Hindlimb muscle (tissue), 1 donor: ENCODE measurements at places on chromosomes 11 and 22.
A peak's percentile ranks its signal among the peaks of the same experiment; 100 is the strongest.

GRCh38 chr22:46935506-46936377 lies 173.3 kb downstream of the TBC1D22A start:
- DNase-seq = no peak

DNA sequence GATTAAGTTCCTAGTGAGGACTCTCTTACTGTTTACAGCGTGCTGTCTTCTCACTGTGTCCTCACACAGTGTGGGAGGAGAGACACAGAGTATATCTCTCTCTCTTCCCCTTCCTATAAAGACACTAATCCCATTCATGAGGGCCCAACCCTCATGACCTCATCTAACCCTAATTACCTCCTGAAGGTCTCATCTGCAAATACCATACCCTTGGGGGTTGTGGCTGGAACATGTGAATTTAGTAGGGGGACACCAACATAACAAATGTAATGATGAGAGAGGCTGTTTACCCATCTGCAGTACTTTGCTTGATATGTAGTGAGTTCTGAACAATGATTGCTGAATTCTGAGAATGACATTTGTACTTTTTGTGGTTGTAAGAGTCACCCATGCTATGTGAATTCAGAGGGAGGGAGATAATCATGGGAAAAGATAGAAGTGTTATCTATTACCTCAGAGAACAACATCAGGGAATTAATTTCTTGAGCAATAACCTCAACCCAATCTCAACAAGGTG lies 4.9 kb upstream of the OR52W1 start:
- DNase-seq = no peak

- no peak for DNase-seq
These were observed 4.0 kb upstream of the MCAM start for GRCh38 chr11:119320776-119321524.

DNA sequence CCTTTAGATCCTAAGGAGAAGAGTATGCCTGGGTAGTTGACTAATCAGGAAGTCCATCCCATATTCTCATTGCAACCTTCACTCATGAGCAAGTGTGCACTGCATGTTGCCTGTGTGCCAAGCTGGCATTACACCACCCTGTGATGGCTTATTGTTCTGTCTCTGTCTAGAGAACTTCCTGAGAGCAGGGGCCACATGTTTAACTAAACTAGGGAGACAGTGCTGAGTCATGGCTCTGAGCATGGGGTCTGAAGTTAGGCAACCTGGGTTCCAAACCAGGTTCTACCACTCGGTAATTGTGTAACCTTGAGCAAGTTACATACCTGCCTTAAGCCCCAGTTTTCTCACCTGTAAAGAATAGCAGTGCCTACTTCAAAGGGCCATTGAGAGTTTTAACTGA lies 39.6 kb downstream of the CSNK2A3 start:
- no peak for DNase-seq

GRCh38 chr22:43711681-43712080 lies 100.4 kb downstream of the EFCAB6 start:
- DNase-seq = no peak

DNA sequence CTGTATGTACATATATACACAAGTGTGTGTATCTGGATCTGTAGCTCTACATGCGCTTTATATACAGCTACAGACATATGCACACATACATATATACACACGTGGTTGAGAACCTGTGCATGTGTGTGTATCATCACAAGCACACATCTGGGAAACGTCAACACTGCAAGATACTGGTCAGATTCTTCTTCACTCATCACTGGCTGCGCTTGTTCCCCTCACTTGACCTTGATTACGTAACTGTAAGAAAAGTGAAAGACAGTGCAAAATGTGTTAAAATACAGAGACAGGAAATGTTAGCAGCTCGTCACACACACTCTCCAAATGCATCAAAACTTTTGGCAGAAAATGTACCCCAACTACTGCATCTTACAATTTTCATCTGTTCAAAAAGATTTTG lies 51.9 kb upstream of the MN1 start:
- no peak for DNase-seq

- DNase-seq = no peak
These were observed 12.2 kb downstream of the TKFC start for GRCh38 chr11:61345170-61345610.

- peak; percentile 36 for DNase-seq
These were observed 2.6 kb upstream of the ME3 start for GRCh38 chr11:86675017-86675416.

GRCh38 chr11:100748153-100748552 lies 61.1 kb downstream of the ARHGAP42 start:
- DNase-seq = no peak

DNA sequence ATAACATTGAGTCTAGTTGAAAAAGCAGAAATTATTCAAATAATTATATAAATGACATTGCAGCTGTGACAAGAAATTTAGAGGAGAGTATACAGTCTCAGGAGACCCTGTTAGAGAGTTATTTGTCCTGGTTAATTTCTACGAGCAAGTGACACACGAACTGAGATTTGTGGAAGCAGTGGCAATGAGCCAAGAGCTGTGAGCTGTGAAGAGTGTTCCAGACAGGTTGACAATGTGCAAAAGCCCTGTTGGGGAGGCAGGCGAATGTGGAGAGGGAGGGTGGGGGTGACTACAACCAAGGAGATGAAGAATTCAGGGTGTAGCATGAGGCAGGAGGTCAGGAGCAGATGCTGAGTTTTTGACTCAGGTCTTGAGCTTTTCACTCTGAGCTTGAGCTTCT lies 620.2 kb upstream of the TENM4 start:
- no peak for DNase-seq

- no peak for DNase-seq
These were observed 72.7 kb downstream of the TRIM29 start for GRCh38 chr11:120065176-120065575.

DNA sequence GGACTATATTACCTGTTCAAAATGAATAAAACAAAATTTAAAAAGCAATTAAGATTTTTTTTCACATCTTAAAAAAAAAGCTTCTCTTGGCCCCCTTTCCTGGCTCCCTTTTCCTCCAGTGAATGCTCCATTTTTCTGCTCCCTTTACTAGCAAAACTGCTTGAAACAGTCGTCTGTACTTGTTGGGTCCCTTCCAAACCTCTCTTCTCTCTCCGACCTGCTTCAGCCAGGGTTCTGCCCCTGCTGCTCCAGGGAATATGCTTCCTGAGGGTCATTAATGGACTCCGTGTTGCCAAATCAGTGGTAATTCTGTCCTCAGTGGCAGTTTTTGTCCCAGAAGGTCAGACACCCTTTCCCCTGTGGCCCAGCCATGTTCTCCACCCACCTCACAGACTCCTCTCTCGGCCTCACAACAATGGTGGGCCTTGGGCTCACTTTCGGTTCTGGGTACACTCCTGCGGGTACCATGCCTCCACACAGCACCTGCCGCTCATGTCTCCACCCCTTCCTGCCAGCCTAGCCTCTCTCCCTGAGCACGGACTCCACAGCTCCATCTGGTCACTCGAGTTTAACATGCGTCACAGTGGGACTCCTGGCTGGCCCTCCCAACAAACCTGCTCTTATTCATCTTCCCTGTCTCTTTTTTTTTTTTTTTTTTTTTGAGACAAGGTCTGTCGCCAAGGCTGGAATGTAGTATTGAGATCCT lies 7.8 kb upstream of the POLR3H start:
- DNase-seq = no peak

- no peak for DNase-seq
These were observed 9.3 kb upstream of the WBP2NL start for GRCh38 chr22:41989246-41989645.

- DNase-seq = no peak
These were observed 263.0 kb downstream of the OPCML start for GRCh38 chr11:133269267-133269666.

GRCh38 chr22:21858025-21858764 lies 9.2 kb downstream of the MAPK1 start:
- DNase-seq = no peak

- DNase-seq = no peak
These were observed 665 bp downstream of the USP28 start for GRCh38 chr11:113874581-113875233.

DNA sequence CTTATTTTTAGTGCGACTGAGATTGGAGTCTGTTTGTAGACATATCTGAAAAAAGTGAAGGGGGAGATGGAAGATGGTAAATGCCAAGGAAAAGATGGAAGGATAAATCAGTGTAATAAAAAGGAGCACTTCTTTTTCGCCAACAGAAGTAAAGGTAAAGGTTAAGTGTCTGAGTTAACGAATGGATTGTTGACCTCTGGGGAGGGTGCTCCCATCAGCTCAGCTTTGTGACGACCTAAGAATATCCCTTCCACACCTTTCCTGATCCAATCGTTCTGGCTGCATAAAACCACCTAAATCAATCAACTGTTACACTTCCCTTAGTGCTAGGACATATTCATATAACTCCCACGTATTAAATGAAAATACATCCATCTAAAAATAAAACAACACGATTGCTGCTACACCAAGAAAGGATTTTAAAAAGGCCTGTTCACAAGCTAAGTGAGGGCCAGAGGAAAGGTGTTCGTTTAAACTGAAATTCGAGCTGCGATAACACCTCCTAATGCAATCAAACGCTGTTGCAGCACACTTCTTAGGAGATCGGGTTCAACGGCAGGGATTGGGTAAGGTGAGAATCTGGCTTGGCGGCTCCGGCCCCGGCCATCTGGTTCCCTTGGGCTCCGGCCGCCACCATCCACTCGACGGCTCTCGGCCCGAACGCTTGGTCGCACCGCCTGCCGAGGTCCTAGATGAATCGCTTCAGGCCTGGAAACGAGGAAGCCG lies 658 bp downstream of the C11orf71 start:
- DNase-seq = no peak

- DNase-seq = no peak
These were observed 1.6 kb downstream of the PHF21B start for GRCh38 chr22:45008186-45008681.

DNA sequence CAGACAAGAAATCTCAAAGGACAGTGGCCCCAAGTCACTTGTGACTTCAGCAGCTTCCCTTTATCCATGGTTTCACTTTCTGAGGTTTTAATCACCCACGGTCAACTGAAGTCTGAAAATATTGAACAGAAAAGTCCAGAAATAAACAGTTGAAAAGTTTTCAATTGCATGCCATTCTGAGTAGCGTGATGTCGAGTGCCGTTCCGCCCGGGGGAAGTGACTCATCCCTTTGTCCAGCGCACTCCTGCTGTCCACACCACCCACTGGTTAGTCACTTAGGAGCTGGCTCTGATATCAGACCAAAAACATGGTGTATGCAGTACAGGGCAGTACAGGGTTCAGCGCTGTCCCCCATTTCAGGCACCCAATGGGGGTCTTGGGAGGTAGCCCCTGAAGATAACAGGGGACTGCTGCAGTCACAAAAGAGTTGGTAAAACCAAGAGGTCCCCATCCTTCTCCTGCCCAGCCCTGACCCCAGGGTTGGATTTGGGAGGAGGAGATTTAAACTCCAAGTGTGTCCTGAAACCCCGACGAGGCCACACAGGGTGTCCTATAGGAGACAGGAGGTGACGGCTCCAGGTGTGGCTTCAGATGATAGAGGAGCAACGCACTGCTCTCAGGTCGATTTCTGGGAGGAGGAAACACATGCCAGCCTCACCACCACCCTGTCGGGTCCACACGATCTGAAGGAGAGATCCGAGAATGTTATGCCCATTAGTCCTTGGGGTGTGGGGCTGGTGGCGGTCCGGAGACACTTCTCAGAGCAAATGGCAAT lies 390.1 kb downstream of the CTTN start:
- DNase-seq = no peak

GRCh38 chr22:36923131-36923788 lies 9.8 kb downstream of the CSF2RB start:
- DNase-seq = no peak

GRCh38 chr11:110445437-110445836 lies 15.7 kb downstream of the FDX1 start:
- no peak for DNase-seq

DNA sequence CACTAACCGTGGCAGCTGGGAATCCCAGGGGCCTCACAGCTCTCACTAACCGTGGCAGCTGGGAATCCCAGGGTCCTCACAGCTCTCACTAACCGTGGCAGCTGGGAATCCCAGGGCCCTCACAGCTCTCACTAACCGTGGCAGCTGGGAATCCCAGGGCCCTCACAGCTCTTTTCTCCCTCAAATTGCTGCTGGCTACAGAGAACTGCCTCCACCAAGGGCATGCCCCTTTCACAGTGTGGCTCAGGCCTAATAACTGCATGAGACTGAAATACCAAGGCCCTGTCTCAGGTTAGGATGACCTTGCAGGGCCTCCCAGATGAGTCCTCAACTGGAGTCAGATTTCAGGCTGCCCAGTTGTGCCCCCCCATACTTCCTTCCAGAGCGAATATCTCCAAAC lies 35.1 kb upstream of the GGTLC2 start:
- DNase-seq = no peak

DNA sequence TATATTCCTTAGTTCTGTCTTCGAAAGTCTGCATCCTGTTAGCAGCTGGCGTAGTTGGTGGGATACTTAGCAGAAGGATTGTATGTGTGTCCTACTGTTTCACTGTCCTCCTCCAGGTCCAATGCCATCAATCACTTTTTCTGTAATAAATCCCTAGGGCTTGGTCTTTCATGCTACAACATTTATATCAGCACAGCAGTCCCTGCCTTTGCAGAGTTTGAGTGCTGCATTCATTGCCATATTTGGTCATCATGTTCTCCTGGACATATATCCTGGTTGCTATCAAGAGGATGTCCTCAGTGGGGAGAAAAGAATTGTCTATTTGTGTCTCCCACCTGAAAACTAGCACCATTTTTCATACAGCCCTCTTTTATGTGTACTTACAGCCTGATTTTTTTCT lies 67.0 kb downstream of the OR5AK2 start:
- DNase-seq = no peak

GRCh38 chr11:59641156-59641555 lies 25.6 kb upstream of the OSBP start:
- DNase-seq = no peak

DNA sequence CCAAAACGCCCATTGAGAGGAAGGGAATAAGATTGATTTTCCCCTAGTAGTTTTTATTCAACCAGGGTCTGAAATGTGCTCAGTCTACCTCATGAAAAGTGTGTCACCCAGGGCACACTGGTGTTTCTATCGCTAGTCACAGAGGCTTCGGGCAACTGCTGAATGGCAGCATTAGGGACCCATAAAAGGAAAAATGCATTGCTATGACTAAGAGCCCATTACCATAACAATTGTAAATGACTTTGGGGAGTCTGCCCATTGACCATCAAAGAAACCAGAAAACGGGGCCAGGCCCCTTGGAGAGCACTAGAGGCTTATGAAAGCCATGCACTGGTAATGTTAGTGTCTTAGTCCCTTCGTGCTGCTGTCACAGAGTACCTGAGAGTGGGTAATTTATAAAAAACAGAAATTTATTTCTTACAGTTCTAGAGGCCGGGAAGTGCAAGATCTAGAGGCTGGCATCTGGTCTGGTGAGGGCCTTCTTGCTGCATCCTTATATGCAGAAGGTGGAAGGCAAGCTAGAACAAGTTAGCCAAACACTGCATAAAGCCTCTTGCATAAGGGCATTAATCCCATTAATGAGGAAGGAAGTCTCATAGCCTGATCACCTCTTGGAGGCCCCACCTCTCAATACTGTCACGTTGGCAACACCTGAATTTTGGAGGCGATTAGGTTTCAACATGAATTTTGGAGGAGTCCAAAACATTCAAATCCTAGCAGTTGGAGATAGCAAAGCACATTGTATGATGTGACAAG lies 306.7 kb downstream of the ST3GAL4 start:
- DNase-seq = no peak

- no peak for DNase-seq
These were observed 3.1 kb upstream of the TNNT3 start for GRCh38 chr11:1916132-1916985.
